Activated naive CD8-positive, alpha-beta T cell treated with anti-CD3 and anti-CD28 coated beads, Interleukin-2, amount 10 ng/mL, durations not matched to agents 7 days and 5 days (primary cell): ENCODE measurements at places on chromosomes 7 and 10. TPM values are rescaled to one million over a fixed set of nuclear protein-coding genes. Genes with fewer than 3 reads are reported as not detected.
A peak's percentile ranks its signal among the peaks of the same experiment; 100 is the strongest.

GRCh38 chr7:13702251-13702650 lies 287.2 kb downstream of the ETV1 start:
- no peaks in the 10 kb centered on the region for H3K27me3 ChIP-seq
- H3K4me1 ChIP-seq, result no peaks in the 10 kb centered on the region
- no peak overlapping the region for H3K27ac ChIP-seq
- H3K4me3 ChIP-seq, result no peak overlapping the region

- no peaks in the 10 kb centered on the region for H3K36me3 ChIP-seq
- H3K27me3 ChIP-seq, result peaks cover 34% of the 10 kb centered on the region
- no peak for DNase-seq
- H3K4me1 ChIP-seq, result peaks cover 8% of the 10 kb centered on the region
- H3K27ac ChIP-seq, result no peak overlapping the region
- H3K4me3 ChIP-seq, result no peak overlapping the region
Observed at GRCh38 chr7:140661124-140661523, 11.6 kb upstream of the ADCK2 start.

DNA sequence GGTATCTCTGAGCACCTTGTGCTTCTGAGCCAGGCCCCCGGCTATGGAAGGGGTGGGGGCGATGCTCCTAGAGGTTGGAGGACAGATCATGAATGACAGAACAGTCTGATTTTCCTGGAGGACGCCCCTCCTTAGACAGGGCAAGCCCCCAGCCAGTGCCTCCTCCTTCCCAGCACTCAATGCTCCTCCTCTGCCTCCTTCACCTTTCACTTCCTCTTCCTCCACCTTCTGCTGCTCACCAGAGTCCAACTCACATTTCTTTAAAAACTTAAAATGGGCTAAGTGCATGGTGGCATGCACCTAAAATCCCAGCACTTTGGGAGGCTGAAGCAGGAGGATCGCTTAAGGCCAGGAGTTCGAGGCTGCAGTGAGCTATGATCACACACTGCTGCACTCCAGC lies 71.1 kb upstream of the CUX1 start:
- DNase-seq, result no peak
- peaks cover 27% of the 10 kb centered on the region for H3K4me1 ChIP-seq
- no peak overlapping the region for H3K4me3 ChIP-seq
- no peaks in the 10 kb centered on the region for H3K27me3 ChIP-seq

GRCh38 chr10:97497572-97498075 lies 598 bp downstream of the MMS19 start:
- H3K4me1 ChIP-seq, result peaks cover 38% of the 10 kb centered on the region
- H3K36me3 ChIP-seq, result peaks cover 4% of the 10 kb centered on the region
- peak overlapping the region; percentile 94 for H3K4me3 ChIP-seq
- DNase-seq, result peak; percentile 75

GRCh38 chr7:73520673-73521635 lies 1.1 kb downstream of the BAZ1B start:
- peaks cover 34% of the 10 kb centered on the region for H3K36me3 ChIP-seq
- no peak for DNase-seq
- peak overlapping the region; percentile 96 for H3K27ac ChIP-seq
- peaks cover 52% of the 10 kb centered on the region for H3K4me1 ChIP-seq
- H3K27me3 ChIP-seq, result no peaks in the 10 kb centered on the region
- peak overlapping the region; percentile 95 for H3K4me3 ChIP-seq

DNA sequence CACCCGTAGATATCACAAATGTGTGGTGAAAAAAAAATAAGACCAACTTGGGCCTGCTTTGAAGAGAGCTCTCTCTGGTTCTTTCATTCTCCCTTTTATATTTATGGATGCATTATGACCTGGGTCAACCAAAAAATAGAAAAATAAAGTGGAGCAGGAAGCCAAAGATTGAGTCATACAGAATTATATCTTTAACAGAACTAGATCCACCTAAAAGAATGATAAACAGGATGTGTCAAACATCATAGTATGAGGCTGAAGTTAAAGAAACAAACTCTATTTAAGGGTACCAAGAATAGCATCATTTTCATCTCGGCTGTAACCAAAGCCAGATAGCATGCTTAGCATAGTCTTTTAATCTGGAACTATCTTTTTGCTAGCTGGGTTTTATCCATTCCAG lies 28.8 kb upstream of the NMT2 start:
- DNase-seq, result no peak

DNA sequence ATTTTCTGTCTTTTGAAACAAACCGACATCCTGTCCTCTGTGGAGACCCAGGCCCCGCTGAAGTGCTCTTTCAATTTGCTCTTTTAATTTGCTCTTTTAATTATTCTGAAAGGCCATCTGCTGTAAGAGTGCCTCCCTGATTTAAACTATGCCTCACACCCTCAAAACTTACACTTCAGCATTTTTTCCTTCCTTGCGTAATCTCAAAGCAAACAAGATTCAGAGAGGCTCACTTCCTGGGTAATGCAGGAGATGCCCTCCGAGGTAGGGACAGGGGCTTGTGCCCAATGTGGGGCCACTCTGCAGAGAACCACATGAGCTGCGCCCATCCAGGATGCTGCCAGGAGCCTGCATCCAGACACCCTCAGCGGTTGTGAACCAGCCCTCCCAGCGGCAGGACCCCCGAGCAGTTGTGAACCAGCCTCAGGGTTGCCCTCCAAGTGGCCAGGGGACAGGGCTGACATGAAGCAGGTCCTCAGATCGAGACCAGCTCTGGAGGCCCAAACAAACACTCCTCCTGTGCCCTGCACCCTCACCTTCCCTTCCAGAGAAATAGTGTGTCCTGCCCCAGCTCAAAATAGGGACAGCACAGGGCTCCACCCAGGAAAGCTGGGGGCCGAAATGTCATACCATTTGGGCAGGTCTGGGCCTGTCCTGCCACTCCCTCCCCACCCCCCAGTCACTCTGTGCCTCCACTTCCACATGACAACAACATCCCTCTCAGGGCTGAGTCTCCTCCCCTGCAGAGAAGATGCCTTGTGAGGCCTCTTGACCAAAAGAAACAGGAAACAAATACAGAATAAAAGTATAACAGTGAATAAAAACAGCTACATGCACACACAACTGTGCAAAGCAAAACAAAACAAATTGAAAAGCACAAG lies 190.4 kb downstream of the PTPRN2 start:
- no peaks in the 10 kb centered on the region for H3K4me1 ChIP-seq
- no peak for DNase-seq
- no peak overlapping the region for H3K27ac ChIP-seq
- H3K36me3 ChIP-seq, result no peaks in the 10 kb centered on the region
- H3K27me3 ChIP-seq, result no peaks in the 10 kb centered on the region

- H3K4me3 ChIP-seq, result no peak overlapping the region
- no peak for DNase-seq
- peaks cover 18% of the 10 kb centered on the region for H3K27me3 ChIP-seq
- H3K27ac ChIP-seq, result no peak overlapping the region
- peaks cover 20% of the 10 kb centered on the region for H3K4me1 ChIP-seq
Observed at GRCh38 chr10:49078433-49078832, 36.9 kb downstream of the VSTM4 start.

DNA sequence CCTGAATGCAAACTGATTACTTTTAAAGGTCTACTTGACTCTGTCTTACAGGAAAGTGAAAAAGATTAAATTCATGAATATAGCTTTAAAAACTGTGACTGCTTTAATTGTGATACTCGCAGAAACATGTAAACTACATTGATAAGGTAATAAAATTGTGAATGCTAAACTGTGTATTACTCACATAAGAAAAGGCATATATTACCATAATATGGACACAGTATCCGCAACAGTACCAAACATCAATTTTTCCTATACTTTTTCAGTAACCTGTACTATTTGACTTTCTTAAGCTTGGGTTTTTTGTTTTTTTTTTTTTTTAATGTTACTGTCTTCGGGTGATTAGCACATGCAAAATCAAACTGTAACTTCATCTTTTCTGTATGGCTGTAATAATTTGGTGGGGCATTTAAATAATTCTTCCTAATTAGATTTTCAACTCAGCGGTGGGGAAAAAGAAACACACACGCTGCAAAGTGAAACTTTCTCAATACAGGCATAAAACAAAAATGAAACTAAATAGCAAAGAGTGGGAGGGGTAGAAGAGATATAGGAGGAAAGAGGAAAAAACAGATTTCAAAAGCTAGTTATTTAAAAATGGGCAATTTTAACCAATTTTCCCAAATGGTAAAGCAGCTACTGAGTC lies 23.2 kb downstream of the NT5C3A start:
- H3K4me3 ChIP-seq, result peak overlapping the region; percentile 86
- peak overlapping the region; percentile 85 for H3K27ac ChIP-seq
- H3K27me3 ChIP-seq, result no peaks in the 10 kb centered on the region
- DNase-seq, result no peak

GRCh38 chr10:78296785-78297184 lies 263.1 kb downstream of the RPS24 start:
- H3K4me1 ChIP-seq, result no peaks in the 10 kb centered on the region
- no peak overlapping the region for H3K27ac ChIP-seq
- DNase-seq, result no peak
- peaks cover 2% of the 10 kb centered on the region for H3K36me3 ChIP-seq
- H3K27me3 ChIP-seq, result peaks cover 2% of the 10 kb centered on the region

DNA sequence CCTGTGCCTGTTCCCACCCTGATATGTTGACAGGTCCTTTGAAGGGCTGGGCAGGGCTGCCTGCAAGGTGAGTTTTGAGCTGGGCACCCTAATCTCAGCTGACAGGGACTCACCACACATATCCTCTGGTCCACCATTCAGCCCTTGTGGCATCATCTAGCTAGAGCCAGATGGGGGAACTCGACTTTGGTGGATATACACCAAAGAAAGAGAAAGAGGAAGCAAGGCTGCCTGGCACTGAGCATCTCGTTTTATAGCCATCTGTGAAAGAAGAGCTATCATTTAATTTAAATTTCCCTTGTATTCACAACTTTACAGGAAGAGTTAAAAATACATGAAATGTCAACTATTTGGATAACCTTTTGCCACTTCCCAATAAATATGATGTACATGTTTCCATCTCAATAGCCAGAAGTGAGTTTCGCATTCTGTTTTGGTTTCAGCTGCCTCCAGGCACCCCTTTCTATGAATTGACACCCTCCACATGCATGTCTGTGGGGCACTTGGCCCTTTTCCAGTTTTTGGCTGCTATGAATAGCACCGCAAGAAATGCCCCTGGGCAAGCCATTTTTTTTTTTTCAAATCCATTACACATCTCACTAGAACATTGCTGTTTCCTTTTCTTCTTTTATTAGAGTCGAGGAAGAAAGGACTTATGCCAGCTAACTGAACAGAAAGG lies 22.9 kb upstream of the GRB10 start:
- no peak for DNase-seq
- no peaks in the 10 kb centered on the region for H3K36me3 ChIP-seq
- peaks cover 12% of the 10 kb centered on the region for H3K27me3 ChIP-seq
- no peak overlapping the region for H3K4me3 ChIP-seq

GRCh38 chr10:80068270-80068669 lies 10.2 kb upstream of the TMEM254 start:
- H3K27me3 ChIP-seq, result peaks cover 3% of the 10 kb centered on the region
- H3K4me3 ChIP-seq, result no peak overlapping the region
- no peak overlapping the region for H3K27ac ChIP-seq
- H3K36me3 ChIP-seq, result no peaks in the 10 kb centered on the region
- DNase-seq, result no peak
- no peaks in the 10 kb centered on the region for H3K4me1 ChIP-seq

DNA sequence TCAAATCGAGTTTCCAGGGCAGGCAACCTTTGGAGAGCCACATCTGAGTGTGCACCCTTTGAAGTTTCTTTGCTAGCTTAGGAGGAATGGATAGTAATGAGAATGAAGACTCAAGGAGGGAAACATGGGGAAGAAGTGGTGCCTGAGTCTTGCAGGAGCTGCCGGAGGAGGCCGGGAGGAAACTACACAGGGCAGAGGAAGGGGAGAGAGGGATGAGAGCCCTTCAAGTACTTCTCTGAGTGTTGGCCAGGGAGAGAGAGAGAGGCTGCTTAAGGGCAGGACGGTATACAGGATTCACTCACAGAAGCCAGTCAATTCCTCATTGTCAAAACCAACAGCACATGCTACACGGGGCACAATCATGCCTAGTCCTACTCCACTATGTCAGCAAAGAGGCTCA lies 74.4 kb upstream of the ZNRF2 start:
- H3K36me3 ChIP-seq, result no peaks in the 10 kb centered on the region
- peaks cover 1% of the 10 kb centered on the region for H3K4me1 ChIP-seq
- H3K27me3 ChIP-seq, result peaks cover 13% of the 10 kb centered on the region
- H3K4me3 ChIP-seq, result no peak overlapping the region
- DNase-seq, result no peak

DNA sequence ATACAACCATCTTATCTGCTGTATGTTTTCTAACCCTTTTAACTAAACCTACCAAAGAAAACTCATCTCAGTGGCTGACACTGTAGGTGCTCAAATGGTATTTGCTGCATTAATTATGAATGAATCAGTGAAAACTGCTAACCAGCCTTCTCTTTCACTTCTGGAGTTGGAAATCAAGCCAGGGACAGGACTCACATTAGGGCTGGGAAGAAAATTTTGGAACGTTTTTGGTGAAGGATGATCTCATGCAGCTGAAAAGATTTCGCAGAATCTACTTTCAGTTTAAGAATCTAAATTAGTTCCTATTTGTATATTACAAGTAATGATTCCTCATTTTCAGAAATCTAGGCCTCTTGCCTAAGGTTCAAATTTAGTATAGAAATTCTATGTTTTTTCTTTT lies 12.9 kb downstream of the MTPN start:
- peaks cover 31% of the 10 kb centered on the region for H3K4me1 ChIP-seq
- H3K4me3 ChIP-seq, result no peak overlapping the region
- no peak overlapping the region for H3K27ac ChIP-seq
- H3K27me3 ChIP-seq, result no peaks in the 10 kb centered on the region
- peaks cover 35% of the 10 kb centered on the region for H3K36me3 ChIP-seq
- no peak for DNase-seq

DNA sequence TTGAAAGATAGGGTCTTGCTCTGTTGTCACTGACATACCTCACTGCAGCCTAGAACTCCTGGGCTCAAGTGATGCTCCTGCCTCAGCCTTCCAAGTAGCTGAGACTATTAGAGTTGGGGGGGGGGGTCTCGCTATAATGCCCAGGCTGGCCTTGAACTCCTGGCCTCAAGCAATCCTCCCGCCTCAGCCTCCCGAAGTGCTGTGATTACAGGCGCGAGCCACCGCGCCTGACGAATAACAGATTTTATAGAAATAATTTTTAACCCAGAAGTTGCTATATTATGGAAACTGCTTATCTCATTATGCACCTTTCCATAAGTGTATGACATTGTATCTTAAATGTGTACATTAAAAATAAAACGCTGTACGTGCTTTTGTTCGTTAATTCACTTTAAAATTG lies 846 bp downstream of the ANKRD26 start:
- H3K27me3 ChIP-seq, result no peaks in the 10 kb centered on the region
- H3K4me1 ChIP-seq, result peaks cover 28% of the 10 kb centered on the region
- peaks cover 9% of the 10 kb centered on the region for H3K36me3 ChIP-seq
- H3K4me3 ChIP-seq, result peak overlapping the region; percentile 79
- DNase-seq, result no peak

WNT8B gene
- total RNA-seq, result 0.54 TPM

CCT6A gene
- 94.9 TPM for total RNA-seq

DMBT1 gene
- total RNA-seq, result not detected

KLHL7 gene
- 20.1 TPM for total RNA-seq

AKR1D1 gene
- total RNA-seq, result not detected

NPY4R gene
- total RNA-seq, result not detected

LSM8 gene
- total RNA-seq, result 48.4 TPM

RET gene
- 0.22 TPM for total RNA-seq

OR6V1 gene
- not detected for total RNA-seq

THSD7A gene
- total RNA-seq, result not detected
